Stimulated activated CD4-positive, alpha-beta T cell treated with anti-CD3 and anti-CD28 coated beads, TNF-alpha, amount 100 ng/mL, for 24 hours (primary cell): ENCODE measurements at places on chromosomes 5 and 9.

DNA sequence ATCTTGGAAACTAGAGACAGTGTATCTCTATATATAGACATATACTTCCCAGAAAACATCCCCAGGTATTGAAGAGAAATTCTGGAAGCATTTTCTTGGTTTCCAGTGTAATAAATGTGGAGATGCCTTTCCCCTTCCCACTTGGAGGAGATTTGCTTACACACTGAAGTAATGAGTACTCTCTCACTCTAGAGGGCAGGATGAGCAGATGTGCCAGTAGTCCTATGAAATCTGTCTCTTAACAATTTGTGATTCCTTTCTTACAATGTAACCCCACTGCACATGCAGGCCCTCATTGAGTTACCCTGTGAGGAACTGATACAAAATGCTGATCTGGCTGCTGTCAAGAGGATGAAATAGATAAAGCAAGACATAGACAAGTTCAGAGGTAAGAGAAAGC is 567.2 kb downstream of the SLCO4C1 start:
- DNase-seq, result no peak

DNA sequence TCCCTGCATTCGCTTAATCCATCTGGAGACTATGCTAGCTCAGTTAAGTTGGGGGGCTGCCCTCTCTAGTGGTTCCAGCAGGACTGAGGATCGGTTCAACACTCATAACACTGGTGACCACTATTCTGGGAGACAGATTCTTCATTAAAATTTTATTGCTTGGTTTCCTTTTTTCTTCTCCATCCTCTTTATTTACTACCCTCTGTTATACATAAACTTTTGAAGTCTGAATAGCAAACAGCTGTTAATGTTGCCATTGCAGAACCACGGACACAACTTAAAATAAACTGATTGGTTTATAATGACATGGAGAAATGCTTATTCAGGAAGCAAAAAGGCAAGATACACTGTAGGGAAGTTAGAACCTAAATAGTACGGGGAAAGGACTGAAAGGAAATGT is 22.1 kb downstream of the IQGAP2 start:
- DNase-seq, result no peak

GRCh38 chr9:112881331-112881730 is 9.3 kb downstream of the SLC46A2 start:
- no peak for DNase-seq

GRCh38 chr9:13032585-13032984 is 246.9 kb downstream of the MPDZ start:
- DNase-seq, result no peak

DNA sequence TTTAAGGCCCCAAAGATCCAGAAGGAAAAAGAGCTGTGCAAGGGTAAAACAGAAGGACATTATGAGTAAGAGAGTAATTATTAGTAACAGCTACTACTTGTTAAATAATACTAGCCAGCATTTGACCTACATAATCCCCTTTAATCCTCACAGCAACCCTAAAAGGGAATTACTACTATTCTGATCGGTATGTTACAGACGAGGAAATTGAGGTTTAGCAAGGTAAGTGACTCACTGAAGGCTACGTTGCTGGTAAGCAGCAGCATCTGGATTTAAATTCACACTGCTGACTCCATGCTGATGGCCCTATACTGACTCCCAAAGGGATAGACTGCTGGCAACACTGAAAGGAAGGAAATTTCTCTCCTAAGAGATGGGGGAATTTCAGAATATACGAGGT is 3.7 kb upstream of the FSD1L start:
- DNase-seq, result no peak
